ENCODE measurements at places on chromosomes 11 and 22.

GRCh38 chr22:21455334-21456089, 11.7 kb upstream of the TMEM191C start:
- peak; percentile 0 for DNase-seq

- no peak for DNase-seq
Measured at GRCh38 chr11:121877152-121877551, 238.9 kb downstream of the BLID start.

- DNase-seq, result no peak
Measured at GRCh38 chr11:125167954-125168835, 3.6 kb downstream of the PKNOX2 start.

- DNase-seq, result peak; percentile 84
Measured at GRCh38 chr22:30609260-30610185, 2.5 kb downstream of the TCN2 start.

DNA sequence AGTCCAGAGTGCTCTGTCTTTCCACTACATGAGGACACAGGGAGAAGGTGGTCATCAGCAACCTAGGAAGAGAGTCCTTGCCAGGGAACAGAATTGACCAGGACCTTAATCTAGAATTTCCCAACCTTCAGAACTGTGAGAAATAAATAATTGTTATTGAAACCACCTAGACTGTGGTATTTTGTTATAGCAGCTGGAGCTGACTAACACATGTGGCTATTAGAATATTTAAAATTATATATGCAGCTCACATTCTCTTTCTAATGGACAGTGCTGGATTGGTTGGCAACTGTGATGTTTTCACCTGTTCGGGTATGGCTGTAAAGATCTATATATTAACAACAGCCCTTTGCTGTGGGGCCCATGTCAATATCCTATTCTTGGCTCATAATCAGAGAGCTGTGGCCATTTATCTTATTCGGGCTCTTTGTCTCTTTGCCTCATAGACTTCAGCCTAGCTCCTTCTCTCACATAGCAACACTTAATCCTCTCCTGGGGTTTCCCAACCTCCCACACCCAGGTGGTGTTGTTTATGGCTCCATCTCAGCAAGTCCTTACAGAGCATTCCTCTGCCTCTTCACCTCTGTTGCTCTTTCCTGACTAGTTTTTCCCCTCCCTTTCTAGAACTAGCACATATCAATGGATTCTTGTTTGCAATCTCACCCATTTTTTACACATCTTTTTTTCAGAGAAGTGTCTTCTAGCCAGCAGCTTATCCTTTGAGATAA, 46.4 kb upstream of the AMOTL1 start:
- DNase-seq, result no peak

GRCh38 chr11:47852053-47852452, 3.9 kb upstream of the NUP160 start:
- DNase-seq, result no peak

DNA sequence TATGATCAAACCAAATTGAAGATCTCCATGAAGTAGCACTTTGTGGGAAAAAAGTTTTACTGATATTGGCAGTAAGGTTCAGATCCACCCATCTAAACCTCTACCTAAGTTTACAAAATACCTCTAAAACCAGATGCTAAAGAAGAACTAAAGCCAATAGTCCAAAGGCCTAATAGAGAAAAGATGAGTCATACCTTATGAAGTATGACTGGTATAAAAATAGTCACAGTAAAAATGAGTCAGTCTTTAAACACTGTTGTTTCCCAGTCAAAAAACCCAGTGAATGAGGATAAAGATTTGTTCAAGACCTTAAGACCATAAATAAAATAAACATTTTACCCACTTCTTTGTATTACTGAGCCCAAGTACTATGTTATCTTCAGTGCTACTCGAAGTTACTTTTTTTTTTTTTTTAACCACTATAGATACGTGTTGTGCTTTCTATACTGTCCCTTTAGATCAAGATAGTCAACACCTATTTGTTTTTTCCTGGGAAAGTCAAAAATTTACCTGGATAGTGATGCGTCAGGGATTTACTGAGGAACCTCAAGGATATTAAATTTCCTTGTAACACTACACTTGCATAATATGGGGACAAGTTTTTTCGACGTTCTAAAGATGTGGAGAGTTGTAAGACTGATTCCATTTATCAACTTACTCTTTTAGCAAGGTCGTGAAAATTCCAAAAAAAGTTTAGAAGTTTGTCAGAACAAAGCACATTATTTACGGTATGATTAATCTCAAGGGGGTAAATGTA, 87.3 kb downstream of the CCDC73 start:
- peak; percentile 4 for DNase-seq

DNA sequence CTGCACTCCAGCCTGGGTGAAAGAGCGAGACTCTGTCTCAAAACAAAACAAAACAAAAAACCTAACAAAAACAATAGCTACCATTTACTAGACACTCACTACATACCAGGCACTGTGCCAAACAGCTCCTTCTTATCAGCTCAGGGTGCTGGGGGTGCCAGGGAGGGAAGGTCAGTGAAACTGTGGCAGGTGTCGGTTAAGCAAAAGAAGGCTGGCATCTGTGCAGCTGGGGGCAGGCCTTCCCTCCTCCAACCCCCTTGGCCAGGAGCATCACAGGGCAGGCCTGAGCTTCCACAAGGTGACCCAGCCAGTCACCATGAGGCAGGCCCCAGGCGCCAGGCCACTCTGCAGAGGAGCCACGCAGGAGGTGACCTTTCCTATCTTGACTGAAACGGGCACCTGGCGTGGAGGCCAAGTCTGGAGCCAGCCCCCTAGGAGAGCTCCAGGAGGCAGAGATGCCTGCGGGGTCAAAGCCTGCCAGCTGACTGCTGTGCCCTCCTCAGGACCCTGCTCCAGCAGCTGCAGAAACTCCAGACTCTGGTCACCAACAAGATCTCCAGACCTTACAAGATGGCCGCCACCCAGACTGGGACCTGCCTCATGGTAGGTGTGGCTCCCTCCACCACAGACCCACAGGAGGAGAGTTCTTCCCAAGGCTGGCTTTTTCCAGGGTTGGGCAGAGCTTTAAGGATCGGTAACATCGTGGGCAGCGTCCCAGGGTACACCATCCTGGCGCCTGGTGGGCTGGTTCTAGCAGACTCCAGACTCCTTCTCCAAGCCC, 31.3 kb upstream of the DGKZ start:
- DNase-seq, result no peak

GRCh38 chr22:48235744-48236143, 1473.3 kb downstream of the TBC1D22A start:
- DNase-seq, result no peak

- no peak for DNase-seq
Measured at GRCh38 chr11:82995754-82996398, 75.8 kb downstream of the RAB30 start.

DNA sequence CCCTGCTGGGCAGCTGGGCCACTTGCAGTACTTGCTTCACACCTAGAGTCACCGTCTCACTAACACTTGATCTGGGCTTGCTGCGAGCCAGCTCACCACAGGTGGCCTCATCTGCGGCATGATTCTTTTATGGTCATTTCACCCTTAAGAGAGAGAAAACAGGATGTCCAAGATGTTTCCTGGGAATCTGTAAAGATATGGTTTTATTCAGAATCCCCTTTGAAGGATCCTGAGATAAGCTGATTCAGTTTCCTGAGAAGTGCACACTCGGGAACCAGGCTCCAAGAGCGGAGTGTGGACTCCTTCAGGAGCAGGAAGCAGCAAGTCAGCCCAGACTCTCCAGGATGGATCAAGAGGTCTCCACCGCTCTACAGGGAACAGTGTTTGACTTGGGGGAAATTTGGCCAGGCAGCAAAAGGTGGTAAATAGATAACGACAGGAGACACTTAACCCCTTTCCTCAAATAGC, 21.8 kb upstream of the TP53AIP1 start:
- DNase-seq, result no peak

DNA sequence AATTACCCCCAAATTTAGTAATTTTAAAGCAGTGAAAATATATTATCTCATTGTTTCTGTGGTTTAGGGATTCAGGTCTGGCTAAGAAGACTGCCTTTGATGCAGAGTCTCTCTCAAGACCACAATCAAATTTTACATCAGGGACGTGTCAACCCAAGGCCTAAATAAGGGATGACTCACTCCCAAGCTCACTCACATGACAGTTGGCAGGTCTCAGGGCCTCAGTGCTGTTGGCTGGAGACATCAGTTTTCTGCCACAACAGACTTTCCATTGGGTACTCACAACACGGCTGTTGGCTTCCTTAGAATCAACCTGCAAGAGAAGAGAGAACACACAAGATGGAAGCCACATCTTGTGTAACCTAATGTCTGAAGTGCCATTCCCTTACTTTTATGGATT, 377.3 kb downstream of the FAM181B start:
- no peak for DNase-seq

DNA sequence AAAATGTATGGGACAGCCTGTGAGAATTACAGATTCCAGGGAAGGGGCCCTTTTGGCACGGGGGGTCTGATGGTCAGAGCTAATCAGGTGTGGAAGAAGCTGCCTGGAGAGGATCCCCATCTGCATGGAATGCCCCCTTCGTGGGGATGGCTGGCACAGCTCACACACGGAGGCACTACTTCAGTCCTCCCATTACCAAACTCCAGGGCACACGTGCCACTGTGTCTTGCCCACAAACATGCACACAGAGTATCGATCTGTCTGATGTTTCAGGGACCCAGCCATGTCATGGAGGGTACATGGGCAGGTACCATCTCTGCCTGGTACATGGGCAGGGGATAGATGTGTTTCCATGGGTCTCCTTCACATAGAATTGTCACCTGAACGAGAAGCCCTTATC, 14.7 kb downstream of the KCNQ1OT1 start:
- no peak for DNase-seq

DNA sequence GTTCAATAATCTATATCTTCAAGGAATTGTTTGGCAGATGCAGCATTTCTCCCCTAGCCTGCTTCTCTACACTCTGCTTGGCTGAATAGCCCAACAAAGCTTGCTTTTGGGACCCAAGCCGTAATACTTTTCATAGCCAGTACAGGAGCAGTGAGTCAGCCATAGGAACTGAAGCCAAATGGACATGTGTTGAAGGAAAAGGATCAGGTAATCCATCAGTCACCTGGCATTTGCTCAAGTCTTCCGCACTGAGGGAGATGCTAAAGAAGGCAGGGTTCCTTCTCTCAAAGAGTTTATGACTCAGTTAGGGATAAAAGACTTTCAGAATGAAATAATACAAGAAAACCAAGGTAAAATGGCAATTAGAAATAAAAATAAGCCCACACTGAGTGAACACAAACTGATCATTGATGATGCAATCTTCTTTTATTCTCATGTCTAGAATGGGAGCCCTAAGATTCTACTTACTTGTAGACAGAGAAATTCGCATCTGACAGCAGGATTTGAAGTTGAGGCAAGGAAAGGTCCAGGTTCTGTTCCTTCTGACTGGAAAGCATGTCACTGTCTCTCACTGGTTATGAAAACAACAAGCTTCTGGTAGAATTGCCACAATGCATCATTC, 13.2 kb downstream of the C11orf87 start:
- DNase-seq, result no peak

- no peak for DNase-seq
Measured at GRCh38 chr22:31263896-31264640, 28.2 kb downstream of the PIK3IP1 start.

Data from HL-60 (cell line).